Mesothelial cell of epicardium (in vitro differentiated cells): ENCODE measurements at places on chromosomes 7 and 10. TPM values are rescaled to one million over a fixed set of nuclear protein-coding genes. Genes with fewer than 3 reads are reported as not detected.

DNA sequence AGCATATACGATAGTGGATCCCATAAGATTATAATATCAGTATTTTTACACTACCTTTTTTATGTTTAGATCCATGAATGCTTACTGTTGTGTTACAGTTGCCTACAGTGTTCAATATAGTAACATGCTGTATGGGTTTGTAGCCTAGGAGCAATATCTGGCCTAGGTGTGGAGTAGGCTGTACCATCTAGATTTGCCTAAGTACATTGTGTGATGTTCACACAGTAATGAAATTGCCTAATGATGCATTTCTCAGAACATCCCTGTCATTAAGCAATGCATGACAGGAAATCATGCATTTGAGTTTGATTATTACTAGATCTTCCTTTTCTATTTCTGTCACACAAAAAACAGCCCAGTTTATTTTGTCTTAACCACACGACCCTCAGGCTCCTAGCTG is 14.5 kb downstream of the CBX3 start:
- H3K4me1 ChIP-seq, result no peaks in the 10 kb centered on the region
- no peaks in the 10 kb centered on the region for H3K27me3 ChIP-seq
- H3K27ac ChIP-seq, result no peak overlapping the region
- no peak for DNase-seq

DNA sequence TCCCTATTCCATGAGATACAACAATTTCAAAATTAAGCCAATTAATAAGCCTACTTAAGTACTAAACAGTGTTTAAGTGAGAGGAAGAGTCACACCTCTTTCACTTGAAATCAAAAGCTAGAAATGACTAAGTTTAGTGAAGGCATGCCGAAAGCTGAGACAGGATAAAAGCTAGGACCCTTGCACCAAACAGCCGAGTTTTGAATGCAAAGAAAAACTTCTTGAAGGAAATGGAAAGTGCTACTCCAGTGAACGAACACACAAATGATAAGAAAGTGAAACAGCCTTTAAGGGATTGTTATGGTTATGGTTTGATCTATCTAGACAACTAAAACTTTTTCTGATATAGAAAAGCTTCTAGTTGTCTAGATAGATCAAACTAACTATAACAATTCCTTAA is 135.4 kb upstream of the KMT2E start:
- H3K4me3 ChIP-seq, result no peak overlapping the region
- H3K27me3 ChIP-seq, result peaks cover 3% of the 10 kb centered on the region
- no peaks in the 10 kb centered on the region for H3K36me3 ChIP-seq
- DNase-seq, result no peak

DNA sequence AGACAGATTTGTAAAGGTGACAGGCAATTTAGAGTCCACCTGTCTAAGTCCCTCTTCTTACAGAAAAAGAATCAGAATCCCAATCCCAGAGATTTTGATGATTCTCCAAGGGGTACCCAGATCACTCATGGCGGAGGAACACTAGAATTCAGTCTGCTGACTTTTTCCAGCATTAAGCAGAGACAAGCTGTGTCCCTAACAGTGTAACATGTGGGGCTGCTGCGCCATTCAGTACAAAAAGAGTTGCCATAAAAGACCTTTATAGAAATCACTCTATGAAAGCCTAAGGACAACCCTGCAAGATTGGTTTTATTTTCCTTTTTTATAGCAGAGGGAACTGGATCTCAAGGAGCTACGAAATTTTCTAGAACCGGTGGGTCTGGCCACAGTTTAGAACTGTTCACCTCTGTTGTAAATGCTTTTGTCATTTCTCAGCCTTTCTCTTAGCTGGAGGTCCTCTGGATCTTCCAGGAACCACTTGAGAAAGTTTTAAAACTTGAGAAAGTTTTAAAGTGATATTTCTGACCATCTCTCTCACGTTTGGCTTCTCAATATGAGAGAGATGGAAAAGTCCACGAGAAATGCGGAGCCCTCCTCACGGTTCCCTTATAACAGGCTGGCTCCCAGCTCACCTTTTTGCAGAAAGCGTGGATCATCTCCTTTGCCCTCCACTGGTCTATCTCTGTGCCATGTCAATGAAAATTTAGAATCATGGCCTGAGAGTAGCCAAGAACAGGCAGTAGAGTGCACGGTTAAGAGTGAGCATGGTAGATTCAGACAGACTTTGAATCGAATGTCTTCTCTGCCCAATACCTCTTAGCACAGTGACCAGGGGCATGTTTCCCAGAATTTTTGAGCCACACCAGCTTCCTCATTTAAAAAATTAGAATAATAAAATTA is 826 bp downstream of the GIMAP7 start:
- DNase-seq, result no peak
- H3K4me3 ChIP-seq, result no peak overlapping the region
- H3K27ac ChIP-seq, result no peak overlapping the region
- H3K36me3 ChIP-seq, result no peaks in the 10 kb centered on the region
- H3K4me1 ChIP-seq, result no peaks in the 10 kb centered on the region

GRCh38 chr7:135206941-135207391 is 4.4 kb downstream of the WDR91 start:
- H3K27ac ChIP-seq, result no peak overlapping the region
- no peak for DNase-seq
- H3K4me3 ChIP-seq, result no peak overlapping the region
- no peaks in the 10 kb centered on the region for H3K27me3 ChIP-seq

DNA sequence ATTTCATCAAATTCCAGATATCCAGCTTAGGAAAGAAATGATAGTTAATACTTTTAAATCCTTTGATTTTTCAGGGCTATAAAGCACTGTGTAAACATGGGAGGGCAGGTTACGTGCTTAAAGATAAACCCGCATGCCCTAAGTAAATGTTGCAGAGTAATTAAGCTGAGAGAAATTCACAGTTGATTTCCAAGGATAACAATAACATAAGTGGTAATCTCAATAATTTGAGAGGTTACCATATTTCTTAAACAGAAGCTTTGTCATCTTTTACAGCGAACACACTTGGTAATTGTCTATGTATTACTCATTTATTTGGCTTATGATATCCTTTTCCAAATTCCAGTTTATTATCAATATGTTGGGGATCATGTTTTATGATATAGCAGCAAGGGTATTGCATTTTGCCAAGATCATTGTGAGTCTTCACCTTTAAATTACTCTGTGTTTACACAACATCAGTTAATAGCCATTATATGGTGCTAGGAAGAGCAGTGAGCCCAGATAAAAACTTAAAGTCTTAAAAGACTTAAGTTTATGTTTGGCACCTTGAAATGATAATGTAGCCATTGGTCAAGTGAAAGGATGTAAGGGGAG is 15.4 kb downstream of the MGAM start:
- H3K4me3 ChIP-seq, result no peak overlapping the region
- H3K36me3 ChIP-seq, result no peaks in the 10 kb centered on the region
- no peaks in the 10 kb centered on the region for H3K4me1 ChIP-seq
- no peak for DNase-seq
- peaks cover 18% of the 10 kb centered on the region for H3K27me3 ChIP-seq
- no peak overlapping the region for H3K27ac ChIP-seq

DNA sequence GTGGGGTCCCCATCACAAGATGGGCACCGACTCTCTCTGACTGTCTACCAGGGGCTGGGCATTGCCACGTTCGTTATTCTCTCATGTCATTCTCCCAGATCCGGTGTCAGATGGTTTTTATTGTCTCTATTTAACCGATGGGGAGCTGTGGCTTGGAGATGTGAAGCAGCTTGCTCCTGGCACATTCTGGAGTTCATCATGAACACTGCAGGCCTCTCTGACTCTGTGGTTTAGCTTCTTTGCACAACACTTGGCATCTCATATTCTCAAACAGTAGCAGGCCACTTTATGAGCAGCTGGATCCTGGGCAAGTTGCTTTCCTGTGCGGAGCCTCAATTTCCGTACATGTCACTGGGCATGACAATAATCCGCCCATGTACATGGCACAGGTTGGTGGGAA is 119.9 kb downstream of the LRRC18 start:
- no peak for DNase-seq
- no peak overlapping the region for H3K4me3 ChIP-seq
- H3K4me1 ChIP-seq, result no peaks in the 10 kb centered on the region
- H3K27me3 ChIP-seq, result peaks cover 29% of the 10 kb centered on the region

HACD1 gene
- 10.9 to 14.7 TPM (median 13.6 TPM) in 3 replicates for total RNA-seq

DNA sequence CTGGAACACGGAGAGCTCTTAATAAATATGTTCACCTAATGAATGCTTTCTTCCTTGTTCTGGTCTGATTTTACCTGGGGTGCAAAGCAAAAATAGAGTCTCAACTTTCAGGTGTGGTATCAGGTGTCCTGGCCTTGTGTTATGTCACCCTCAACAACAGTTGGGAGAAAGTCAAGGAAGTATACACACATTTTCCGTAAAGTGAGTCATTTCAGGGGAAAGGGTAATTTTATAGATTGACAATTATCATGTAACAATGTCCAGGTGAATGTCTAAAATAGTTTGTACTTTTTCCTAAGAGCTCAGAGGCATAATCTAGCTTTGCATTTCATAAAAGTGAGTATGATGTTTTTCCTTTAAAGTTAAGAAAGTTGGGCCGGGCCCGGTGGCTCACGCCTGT is 287.4 kb downstream of the SKIDA1 start:
- no peak overlapping the region for H3K27ac ChIP-seq
- no peak for DNase-seq
- H3K36me3 ChIP-seq, result no peaks in the 10 kb centered on the region
- H3K4me3 ChIP-seq, result no peak overlapping the region

AGBL3 gene
- 2.2 to 3.7 TPM (median 2.3 TPM) in 3 replicates for total RNA-seq

GRCh38 chr10:24715246-24715769 is 8.4 kb downstream of the ARHGAP21 start:
- no peak overlapping the region for H3K4me3 ChIP-seq
- H3K4me1 ChIP-seq, result peaks cover 25% of the 10 kb centered on the region

CUEDC2 gene
- 75.0 to 80.5 TPM (median 75.6 TPM) in 3 replicates for total RNA-seq

TIAL1 gene
- total RNA-seq, result 191 to 204 TPM (median 192 TPM) in 3 replicates

GRCh38 chr10:4103603-4104002 is 318.6 kb upstream of the KLF6 start:
- H3K27ac ChIP-seq, result no peak overlapping the region
- no peaks in the 10 kb centered on the region for H3K4me1 ChIP-seq
- H3K4me3 ChIP-seq, result no peak overlapping the region
- no peaks in the 10 kb centered on the region for H3K27me3 ChIP-seq
- DNase-seq, result no peak
- no peaks in the 10 kb centered on the region for H3K36me3 ChIP-seq

DNA sequence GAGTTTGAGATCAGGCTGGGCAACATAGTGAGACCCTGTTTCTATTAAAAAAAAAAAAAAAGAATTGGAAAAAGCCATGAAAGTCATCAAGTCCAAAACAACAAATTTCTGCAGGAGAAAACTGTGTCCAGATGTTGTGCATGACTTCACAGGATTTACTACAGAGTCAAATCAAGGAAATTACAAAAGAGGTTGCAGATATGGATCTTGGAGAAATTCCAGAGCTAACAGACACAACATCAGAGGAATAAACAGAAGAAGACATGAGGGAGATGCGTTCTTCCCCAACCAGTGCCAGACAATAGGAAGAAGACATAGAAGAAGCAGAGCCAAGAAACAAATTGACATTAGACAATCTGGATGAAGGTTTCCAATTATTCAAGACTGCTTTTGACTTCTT is 24.3 kb upstream of the KCNIP2 start:
- H3K4me3 ChIP-seq, result no peak overlapping the region
- H3K27me3 ChIP-seq, result no peaks in the 10 kb centered on the region
- H3K4me1 ChIP-seq, result no peaks in the 10 kb centered on the region
- peaks cover 22% of the 10 kb centered on the region for H3K36me3 ChIP-seq

ITGB8 gene
- 15.3 to 15.6 TPM (median 15.3 TPM) in 3 replicates for total RNA-seq

MMP21 gene
- 0.18 to 0.27 TPM (median 0.23 TPM) in 3 replicates for total RNA-seq

GRCh38 chr10:120365872-120366271 is 91.2 kb upstream of the PLPP4 start:
- no peak overlapping the region for H3K4me3 ChIP-seq
- no peaks in the 10 kb centered on the region for H3K36me3 ChIP-seq
- no peak for DNase-seq
- no peaks in the 10 kb centered on the region for H3K4me1 ChIP-seq
- peaks cover 77% of the 10 kb centered on the region for H3K27me3 ChIP-seq
- no peak overlapping the region for H3K27ac ChIP-seq

DNA sequence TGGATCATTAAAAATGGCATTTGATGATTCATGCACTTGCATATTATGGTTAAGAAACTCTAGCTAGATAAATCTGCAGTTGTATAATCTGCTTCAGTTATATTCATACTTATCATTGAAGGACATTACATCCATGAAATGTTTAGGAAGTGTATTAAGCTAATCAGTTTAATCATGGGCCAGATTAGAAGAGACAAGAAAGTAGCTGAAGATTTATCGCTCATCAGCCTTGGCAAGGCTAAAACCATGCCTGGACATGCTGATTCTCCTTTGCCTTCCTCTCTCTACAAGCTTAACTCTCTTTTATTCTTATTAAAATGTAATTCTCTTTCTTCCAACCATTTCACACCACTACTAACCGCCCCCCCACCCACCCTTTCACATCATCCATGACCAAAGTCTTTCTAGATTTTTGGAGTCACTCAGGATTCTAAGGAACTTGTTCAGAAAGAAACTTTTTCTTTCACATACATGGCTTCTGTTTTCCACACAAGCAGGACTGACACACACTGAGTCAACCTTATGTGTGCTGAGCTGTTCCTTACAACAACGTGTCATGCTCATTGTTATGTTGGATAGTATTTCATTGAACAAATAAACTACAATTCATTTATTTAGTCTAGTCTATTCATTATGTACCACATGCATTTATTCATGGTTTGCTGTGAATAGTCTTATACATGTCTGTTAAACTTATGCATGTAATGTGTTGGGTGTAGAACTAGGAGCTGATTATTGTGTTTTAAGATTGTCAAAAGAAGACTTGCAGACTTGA is 227.3 kb upstream of the SP8 start:
- peaks cover 4% of the 10 kb centered on the region for H3K27me3 ChIP-seq
- no peaks in the 10 kb centered on the region for H3K36me3 ChIP-seq
- no peaks in the 10 kb centered on the region for H3K4me1 ChIP-seq
- DNase-seq, result no peak

COL17A1 gene
- 3.6 to 4.4 TPM (median 4.2 TPM) in 3 replicates for total RNA-seq

PLXDC2 gene
- total RNA-seq, result 60.0 to 62.7 TPM (median 62.3 TPM) in 3 replicates

DNA sequence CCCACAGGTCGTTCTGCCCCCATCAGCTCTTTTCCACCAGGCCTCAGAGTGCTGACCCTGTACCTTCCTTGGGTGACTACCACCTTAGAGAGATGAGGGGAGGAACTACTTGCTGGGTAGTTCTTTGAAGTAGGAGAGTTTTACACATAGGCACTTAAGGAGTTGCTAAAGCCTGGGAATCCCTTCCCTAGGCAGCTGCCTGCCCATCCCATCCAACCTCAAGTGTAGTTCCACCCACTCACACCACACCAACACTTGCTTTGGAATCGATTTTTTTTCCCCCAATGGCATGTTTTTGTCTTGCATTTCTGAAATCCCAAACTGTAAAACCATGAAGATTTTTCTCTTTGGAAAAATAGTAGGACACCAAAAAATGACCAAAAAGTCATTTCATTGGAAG is 47.7 kb downstream of the FBXW4 start:
- no peak overlapping the region for H3K4me3 ChIP-seq
- no peak overlapping the region for H3K27ac ChIP-seq
- H3K36me3 ChIP-seq, result peaks cover 15% of the 10 kb centered on the region
- H3K4me1 ChIP-seq, result no peaks in the 10 kb centered on the region

OIT3 gene
- 0.34 to 0.72 TPM (median 0.38 TPM) in 3 replicates for total RNA-seq

FAM25C gene
- total RNA-seq, result not detected in 3 replicates
